ENCODE measurements at places on chromosomes 12 and 14. TPM values are rescaled to one million over a fixed set of nuclear protein-coding genes. Genes with fewer than 3 reads are reported as not detected.

OTX2 gene
- total RNA-seq = not detected

TMEM179 gene
- not detected for total RNA-seq

KRT2 gene
- total RNA-seq = not detected

COX14 gene
- total RNA-seq = 65.5 TPM

FAM186B gene
- 0.17 TPM for total RNA-seq

CHGA gene
- total RNA-seq = not detected

DEPDC4 gene
- 1.2 TPM for total RNA-seq

SLC38A6 gene
- 4.7 TPM for total RNA-seq

HSPA2 gene
- 2.7 TPM for total RNA-seq

TRIP11 gene
- 43.9 TPM for total RNA-seq

SYNDIG1L gene
- not detected for total RNA-seq

ACOT6 gene
- not detected for total RNA-seq

CORO1C gene
- total RNA-seq = 71.0 TPM

FGF23 gene
- total RNA-seq = not detected

PPP1R36 gene
- not detected for total RNA-seq

CAPS2 gene
- 2.4 TPM for total RNA-seq

DTX1 gene
- total RNA-seq = 3.1 TPM
